D721Med (cell line): ENCODE measurements at places on chromosomes 4 and X.

DNA sequence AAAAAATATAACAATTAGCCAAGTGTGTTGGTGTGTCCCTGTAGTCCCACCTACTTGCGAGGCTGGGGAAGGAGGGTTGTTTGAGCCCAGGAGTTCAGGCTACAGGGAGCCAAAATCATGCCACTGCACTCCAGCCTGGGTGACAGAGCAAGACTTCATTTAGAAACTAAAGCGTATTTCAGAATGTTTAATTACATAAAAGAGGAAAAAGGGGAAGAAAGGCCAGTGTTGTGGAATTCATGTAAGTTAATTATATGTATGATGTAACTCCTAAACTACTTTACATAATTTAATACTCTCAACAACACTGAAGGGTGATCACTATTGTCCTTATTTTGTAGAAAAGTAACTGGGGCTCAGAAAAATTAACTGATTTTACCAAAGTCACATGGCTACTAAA lies 67.2 kb upstream of the HOPX start:
- no peak for DNase-seq

DNA sequence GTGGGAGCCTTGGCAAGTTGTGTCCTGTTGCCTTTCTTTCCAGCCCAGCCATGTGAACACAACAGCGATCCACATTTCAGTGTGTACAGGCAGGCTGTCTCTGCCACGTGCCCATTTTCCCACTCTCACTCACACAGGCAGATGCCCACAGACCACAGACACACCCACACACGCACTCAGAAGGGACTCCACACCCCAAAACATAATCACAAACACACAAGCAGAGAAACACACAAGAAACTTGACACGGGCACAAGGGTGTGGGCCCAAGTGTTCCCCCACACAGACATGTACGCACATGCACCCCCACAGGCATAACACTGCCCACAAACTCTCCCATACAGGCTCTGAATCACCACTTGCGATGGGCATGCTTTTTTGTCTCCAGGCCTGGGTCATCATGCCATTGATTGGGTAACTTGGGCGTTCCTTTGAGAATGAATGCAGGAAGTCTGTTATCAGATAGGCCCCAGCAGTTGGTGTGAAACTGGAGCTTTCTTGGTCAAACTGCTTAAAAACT lies 84.3 kb downstream of the NBDY start:
- no peak for DNase-seq

DNA sequence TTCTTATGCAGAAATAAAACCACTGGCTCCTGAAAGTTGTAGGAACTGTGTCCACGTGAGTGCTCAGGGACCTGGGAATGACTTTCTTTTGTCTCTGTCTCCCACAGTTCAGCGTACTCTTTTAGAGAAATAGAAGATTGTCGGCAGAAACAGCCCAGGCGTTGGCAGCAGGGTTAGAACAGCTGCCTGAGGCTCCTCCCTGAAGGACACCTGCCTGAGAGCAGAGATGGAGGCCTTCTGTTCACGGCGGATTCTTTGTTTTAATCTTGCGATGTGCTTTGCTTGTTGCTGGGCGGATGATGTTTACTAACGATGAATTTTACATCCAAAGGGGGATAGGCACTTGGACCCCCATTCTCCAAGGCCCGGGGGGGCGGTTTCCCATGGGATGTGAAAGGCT lies 11.2 kb upstream of the XG start:
- no peak for DNase-seq

DNA sequence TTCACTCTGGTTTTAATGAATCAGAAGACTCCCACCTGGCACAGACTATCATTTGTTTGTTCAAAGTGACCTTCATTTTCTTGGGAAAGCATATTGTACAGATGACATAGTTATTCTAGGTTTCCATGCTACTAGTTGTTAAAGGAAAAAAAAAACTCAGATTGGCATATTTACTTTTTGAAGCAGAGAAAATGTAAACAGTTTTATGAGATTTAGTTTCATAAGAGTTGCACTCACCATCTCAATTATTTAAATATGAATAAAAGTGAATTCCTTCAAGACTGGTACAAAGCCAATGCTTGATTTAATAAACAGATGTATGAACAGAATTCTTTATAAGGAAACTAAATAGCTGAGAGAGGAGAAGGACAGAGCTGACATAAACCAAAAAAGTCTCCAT lies 280.3 kb upstream of the UGT8 start:
- no peak for DNase-seq

- DNase-seq = no peak
Observed at GRCh38 chrX:69136546-69137331, 28.5 kb downstream of the PJA1 start.
